Gastroesophageal sphincter (tissue), 4 donors: ENCODE measurements at places on chromosomes 1 and 21.
A peak's percentile ranks its signal among the peaks of the same experiment; 100 is the strongest.

DNA sequence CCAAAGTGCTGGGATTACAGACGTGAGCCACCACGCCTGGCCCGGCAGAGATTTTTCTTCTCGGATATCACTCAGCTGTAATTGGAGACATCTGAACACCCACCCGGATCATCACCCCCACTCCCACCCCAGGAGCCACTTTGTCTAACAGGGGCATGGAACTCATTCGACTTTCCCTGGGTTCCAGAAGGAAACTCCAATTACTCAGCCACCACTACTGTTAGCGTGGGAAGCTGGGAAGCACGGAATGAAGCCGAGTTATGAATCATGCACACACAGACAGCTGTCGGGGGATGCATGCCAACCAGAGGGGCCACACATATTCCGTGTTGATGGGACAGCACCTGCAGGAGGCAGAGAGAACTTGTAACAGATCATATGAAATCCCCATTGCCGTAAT is 85.2 kb downstream of the HLCS start:
- ATAC-seq, result no peak

DNA sequence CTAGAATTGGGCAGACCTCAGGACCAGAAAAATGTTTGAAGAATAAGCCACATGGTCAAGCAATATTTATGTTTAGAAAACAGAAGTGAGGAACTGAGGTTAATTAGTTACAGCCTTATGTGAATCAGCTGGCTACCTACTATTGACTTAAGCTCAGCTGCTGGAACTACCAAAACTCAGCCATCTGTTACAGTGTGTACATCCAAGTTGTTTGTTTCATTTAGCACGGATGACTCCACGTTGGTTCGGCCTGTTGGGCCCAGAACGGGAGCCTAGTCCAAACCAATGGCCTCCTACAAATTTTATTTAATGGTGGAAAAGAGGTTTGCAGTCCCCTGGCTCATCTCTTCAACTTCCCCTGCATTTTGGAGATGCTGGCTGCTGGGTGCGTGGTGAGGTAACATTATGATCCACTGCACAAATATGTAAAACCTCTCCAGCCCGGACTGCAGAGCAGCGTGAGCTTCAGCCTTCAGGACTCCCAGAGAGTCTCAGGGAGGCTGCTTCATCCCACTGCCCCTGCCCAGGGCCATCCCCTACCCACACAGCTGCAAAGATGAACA is 143.4 kb downstream of the ZZZ3 start:
- ATAC-seq, result peak; percentile 78

- ATAC-seq, result no peak
These were observed 70.7 kb downstream of the MTR start for GRCh38 chr1:236865818-236866155.

GRCh38 chr1:31549809-31550620 is 26.3 kb upstream of the TINAGL1 start:
- ATAC-seq, result no peak

- no peak for ATAC-seq
These were observed 109.2 kb downstream of the ITSN1 start for GRCh38 chr21:33751533-33751932.

DNA sequence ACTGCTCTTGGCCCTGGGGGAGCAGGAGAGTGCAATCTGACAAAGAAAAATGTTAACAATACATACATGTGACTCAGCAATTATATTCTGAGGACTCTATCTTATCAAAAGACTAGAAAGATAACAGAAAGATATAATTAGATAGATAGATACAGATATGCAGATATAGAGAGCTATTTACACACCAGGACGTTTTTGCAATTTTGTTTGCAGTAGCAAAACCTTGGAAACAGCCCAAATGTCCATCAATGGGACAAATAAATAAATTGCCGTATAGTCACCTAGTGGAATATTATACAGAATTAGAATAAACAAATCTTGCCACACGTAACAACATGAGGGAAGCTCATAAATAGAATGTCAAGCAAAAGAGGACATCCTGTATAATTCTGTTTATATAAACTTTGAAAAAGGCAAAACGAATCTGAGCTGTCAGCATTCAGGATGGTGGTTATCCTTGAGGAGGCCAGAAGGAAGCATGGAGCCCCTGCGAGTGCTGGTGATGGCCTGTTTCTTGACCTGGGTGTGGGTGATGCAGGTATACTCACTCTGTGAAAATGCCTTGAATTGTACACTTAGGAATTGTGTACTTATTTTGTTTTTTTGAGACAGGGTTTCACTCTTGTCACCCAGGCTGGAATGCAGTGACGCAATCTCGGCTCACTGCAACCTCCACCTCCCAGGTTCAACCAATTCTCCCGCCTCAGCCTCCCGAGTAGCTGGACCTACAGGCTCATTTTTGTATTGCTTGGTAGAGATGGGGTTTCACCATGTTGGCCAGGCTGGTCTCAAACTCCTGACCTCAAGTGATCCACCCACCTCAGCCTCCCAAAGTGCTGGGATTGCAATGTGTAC is 12.8 kb upstream of the TRIM63 start:
- ATAC-seq, result no peak

DNA sequence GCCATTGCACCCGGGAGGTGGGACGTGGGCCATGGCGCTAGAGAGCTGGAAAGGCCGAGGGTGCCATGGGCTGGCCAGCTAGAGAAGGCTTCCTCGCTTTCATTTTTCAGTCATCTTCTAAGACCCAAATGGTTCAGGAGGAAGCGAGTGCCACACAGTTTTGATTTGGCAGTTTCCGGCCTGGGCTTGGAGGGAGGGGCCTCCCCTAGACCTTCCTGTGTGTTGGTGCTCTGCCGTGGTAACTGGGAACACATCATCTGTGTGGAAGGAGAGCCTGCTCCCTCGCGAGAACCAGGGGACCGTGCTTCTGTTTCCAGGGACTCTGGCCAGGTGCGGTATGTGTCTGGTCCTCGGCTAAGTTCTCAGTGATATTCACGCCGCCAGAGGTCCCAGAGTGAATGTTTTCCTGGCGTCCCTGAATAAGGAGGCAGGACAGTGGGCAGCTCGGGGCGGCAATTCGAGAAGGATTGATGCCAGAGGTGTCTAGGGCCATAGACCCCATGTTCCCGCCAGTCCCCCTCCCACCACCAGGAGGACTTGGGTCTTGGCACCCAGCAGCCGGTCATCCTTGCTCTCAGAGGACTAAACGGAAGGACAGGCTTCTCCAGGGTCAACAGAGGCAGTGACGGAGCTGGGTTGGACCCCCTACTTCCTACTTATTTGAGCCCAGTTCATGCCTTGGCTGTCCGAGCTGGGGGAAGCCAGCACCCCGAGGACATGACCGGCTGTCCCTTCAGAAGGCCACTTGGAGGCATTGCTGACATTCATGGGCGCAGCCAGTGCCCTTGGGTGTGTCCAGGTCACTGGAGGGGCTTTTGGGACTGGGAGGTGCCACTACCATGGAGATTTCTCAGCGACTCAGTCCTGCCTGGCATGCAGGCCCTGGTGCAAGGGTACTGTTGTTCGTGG is 2.7 kb upstream of the NPHP4 start:
- no peak for ATAC-seq

DNA sequence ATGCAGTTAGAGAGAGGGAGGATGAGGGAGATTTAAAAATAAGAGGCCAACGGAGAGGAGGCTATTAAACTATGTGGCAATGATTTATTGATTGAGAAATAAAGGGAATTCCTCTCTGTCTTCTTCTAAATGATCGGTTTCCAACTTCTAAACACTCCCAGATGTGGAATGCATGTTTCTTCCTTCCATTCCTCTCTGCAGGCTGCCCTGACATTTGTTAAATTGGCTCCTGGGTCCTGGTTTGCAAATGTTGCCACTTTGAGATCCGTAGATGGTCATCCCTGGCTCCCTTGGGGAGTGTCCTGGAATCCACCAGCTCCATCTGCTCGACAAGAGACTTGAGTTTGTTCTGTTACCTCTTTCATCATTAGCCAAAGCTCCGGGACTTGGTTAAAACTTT is 10.3 kb upstream of the C1orf198 start:
- peak; percentile 94 for ATAC-seq

GRCh38 chr1:20588634-20589225 is at the start of gene CDA:
CDA (plus strand) TSS chr1:20589097; CDS start chr1:20589130, 33 bp downstream.
- ATAC-seq, result peak; percentile 11

DNA sequence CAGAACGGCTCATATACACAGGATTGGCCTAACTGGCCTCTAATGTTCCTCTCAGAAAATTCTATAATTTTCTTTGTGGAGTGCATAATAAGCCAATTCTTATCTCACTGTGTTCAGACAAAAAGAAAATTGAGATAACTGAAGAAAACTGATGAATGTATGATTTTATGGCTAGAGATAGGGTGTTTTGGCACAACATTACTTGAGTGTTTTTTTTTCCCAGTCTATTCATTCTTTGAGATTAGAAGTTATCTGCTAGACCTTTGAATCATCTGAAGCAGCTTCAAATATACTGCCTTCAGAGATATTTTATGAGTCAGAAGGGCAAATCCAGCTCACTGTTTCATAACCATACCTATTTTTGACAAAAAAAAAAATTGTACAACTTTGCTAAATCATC is 85.6 kb downstream of the VAV3 start:
- no peak for ATAC-seq

- no peak for ATAC-seq
These were observed 53.5 kb upstream of the C8B start for GRCh38 chr1:57019236-57019839.

DNA sequence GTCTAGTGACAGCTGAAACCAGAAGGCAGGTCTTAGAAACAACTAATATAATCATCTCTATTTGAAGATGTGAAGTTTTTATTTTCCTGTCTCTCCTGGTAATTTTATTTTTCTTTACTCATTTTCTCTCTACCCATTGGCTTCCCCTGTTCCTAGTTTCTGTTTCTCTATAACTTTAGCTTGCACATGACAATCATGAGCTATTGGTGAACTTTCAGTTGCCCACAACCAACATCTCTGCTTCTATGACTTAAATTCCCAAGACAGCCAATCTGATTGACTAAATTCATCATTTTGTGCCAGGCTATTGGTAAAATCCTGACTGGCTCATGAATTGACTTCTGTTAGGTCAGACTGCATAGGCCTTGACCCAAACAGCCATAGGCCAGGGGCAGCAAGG is 13.7 kb upstream of the ACADM start:
- no peak for ATAC-seq

- no peak for ATAC-seq
These were observed 388.1 kb upstream of the VAMP3 start for GRCh38 chr1:7382971-7383370.

DNA sequence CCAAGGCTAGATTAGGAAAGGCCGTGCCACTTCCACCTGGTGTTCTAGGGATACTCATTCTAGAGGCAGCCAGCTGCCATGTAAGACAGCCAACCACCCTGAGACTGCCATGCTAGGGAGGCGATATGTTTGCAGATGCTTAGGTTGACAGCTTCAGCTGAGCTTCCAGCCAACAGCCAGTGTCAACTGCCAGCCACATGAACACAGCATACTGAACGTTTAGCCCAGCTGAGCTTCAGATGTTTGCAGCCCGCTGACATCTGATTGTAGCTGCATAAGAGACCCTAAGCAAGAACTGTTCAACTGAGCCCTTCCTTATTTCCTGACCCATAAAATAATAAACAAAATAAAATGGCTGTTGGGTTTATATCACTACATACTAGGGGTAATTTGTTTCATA is 5.0 kb upstream of the KCNC4 start:
- no peak for ATAC-seq

DNA sequence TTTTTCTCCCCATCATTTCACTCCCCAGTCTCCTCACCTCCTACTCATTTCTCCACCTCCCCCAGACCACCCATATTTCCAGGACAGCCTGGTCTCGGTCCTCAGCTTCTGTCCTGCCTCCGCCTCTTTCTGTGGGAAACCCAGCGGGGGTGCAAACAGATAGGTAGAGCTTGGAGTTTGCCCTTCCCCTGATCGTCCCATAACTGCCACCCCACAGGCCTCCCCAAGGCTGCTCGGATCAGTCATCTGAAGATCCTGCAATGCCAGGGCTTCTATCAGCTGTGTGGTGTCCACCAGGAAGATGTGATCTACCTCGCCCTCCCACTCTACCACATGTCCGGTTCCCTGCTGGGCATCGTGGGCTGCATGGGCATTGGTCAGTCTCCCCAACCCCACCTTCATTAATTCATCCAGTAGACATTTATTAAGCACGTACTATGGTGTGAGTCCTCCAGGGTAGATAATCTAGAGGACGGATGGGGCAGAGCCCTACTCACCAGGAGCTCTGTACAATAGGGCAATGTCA is 1.7 kb downstream of the SLC27A3 start:
- ATAC-seq, result no peak

- no peak for ATAC-seq
These were observed 33.1 kb downstream of the FOXO6 start for GRCh38 chr1:41394369-41394744.

GRCh38 chr1:200436436-200436835 is 26.6 kb upstream of the ZNF281 start:
- ATAC-seq, result no peak

DNA sequence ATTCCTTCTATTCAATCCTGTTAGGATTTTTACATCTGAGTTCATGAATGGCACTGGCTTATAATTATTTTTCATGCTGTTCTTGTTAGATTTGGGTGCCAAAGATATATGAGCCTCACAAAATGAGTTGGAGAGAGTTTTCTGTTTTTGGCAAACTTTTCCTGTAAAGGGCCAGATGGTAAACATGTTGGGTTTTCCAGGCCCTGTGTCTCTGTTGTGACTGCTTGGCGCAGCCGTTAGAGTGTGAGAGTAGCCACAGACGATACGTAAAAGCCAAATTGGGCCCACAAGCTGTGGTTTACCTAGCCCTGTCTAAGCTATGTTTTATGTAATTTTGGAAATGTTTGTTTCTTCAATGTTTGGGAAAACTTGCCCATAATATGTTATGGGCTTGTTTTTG is 15.6 kb upstream of the CA6 start:
- ATAC-seq, result no peak

- ATAC-seq, result no peak
These were observed 1.6 kb downstream of the CDC42 start for GRCh38 chr1:22053861-22054770.

DNA sequence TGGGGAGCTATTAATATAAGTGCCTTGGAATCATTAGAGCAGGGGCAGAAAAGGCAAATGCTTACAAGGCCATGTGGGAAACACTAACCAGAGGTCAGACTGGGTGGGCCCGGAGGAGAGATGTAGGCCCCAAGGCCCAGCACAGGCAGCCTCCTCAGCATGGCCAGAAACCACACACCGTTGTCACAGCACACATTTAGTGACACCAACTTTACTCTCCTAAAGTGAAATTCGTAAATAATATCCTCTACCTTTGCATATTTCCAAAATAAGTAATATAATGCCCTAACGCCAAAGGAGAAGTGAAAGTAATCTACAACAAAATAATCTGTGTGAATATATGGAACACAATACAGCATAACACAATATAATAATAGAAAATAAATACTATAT is 62.6 kb downstream of the KIF21B start:
- ATAC-seq, result no peak
